Stimulated activated CD4-positive, alpha-beta T cell treated with anti-CD3 and anti-CD28 coated beads, Interleukin-1b, Interleukin-23, amount 100 ng/mL, for 1 hour (primary cell): ENCODE measurements at places on chromosomes 5 and 9.

DNA sequence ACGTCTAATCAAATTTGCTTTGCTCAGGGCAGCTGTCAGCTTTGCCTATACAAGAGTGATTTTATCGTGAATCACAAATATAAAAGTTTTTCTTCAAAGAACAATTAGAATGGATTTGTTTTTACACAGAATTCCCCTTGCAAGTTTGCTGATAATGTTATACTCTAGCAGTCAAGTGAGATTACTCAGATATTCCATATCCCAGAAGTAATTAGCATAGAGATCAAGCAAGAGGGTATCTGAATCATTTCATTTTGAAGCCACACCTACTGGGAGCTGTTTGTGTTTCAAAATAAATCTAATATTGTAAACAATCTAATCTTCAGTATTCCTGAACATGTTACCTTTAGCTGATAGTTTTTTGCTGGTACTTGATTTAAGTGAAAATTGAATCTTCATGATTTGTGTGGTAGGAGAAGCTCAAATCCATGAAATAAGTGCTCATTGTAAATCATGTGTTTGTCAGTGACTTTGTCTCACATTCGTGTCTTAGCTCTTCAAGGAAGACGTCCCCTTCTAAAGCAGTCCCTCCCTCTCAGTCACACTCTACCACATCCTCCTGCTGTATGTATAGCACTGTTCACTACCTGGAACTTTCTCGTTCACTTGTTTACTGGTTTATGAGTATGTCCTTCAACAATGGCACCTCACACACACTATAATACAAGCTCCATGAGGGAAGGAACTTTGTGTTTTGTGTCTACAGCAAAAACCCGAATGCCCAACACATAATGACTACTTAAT is 3.3 kb upstream of the TTC39B start:
- no peak for DNase-seq

DNA sequence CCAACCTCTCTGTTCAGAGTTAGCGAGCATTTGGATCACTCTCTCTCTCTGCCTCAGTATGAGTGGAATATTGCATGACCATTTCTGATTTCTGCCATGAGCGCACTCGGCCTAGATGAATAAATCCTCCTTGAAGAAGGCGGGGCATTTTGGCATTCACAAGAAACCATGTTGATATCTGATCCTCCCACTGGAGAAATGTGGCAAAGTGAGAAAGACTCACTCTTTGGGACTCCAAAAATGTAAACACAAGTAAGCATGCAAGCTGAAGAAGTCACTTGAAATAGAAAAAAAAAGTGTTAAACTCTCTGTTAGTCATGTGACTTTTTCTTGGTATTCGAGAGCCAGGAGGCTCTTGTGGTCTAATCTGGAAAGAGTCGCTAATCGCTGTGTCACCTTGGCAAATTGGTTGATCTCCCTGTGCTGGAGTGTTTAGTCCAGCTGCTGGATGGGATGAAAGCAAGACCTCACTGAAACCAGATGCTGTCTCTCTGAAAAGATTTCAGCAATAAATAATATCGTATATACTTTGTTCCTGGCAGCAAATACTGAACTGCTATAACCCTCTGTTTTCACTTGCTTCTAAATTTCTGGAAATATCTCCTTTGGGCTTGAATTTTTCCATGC is 95.5 kb downstream of the GHR start:
- no peak for DNase-seq

DNA sequence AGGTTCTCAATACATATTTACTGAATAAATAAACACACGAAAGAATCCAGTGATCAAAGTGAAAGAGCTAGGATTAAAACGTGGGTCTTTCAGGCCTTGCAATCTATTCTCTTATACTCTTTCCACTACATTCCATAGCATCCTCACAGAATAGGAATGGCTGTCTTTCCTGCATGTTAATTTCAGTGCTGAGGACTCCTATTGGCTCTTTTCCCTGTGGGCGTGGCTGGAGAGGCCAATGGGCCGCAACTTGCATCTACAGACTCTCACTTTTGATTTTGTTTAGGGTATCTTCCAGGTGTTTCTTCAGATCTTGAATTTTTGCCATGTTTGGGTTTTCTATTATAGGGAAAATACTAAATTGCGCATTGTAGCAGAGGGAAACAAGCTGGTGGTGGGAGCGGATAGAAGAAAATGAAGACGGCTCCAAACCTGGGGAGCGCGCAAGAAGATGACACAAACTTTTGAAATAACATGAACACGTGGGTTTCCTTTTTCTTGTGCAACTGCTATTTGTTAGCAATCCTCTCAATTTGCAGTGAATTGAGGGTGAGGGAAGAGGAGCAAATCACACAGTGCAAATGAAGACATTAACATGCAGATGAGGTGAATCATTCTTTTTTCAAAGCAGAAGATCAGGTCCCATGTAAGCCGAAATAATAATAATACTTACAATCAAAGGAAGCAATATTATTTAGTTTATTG is 93.9 kb downstream of the GCNT1 start:
- no peak for DNase-seq

DNA sequence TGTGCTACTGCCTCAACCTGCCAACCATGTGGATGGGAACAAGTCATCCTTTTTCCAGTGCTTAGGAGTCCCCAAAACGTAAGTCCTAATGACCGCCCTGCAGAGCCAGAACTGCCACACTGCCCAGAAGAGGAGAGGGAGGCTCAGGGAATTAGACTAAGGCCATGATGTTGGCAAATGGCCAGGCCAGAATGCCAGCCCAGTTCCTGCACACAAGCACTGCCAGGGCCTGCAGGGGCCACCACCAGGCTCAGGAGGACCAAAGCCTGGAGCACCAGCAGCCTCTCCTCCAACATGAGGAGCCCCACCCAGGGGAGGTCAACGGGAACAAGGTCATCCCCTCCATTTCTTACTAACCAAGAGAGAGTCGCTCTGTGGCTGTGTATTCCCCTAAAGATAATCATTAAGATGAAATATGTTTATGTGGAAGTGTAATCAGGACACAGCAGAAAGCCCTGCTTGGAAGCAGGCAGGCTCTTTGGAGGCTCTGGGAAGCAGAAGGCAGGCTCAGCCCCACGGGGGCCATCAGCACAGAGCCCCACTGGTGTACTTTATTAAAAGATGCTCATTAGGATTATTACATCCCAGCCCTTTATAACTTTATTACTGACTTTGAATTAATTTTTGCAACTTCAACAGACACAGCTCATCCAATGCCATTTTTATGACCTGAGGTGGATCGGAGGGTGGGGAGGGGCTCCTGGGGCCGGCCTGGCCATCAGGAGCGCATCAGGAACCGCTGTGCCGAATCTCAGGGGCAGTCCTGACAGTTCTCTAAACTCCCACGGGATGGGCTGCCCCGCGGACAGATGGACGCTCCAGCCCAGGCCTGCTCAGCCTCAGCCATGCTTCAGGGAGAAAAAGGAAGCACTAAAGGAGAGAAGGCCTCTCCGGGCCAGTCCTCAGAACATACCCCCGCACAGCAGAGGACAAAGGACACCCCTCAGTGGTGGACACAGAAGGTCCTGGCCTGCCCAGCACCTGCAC is 127.0 kb downstream of the ADAMTS2 start:
- no peak for DNase-seq

DNA sequence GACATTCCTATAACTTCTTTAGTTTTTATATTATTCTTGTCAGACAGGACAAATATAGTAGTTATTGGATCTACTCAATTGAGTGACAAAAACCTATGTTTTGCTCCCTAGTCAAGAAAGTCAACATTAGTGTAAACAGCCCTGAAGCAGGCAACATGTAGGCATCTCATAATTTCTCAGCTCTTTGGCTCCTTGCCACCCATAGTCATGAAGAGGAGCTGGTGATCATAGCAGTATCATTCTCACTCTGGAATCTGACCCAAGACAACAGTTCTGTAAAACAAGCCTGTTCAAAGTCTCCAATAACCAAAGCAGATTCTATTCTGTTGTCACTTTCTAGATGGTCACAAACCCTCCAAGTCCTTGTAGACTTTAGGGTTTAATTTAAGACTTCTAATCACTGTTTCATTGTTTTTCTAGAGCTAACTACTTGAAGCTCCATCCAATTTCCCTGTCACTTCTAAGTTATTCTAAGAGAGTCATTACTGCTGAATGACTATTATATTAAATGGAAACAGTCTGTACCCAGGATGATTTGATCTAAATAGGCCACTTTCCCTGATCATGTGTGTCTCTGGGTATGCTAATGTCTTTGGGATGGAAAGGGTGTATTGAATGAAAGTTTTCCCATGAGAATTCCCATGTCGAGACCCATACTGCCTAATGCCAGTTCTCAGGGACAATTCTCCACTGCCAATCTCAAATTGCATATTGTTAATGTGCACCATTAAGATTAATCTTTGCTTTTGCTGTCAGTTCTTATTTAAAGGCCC is 533.3 kb downstream of the ACTL7B start:
- DNase-seq = no peak

DNA sequence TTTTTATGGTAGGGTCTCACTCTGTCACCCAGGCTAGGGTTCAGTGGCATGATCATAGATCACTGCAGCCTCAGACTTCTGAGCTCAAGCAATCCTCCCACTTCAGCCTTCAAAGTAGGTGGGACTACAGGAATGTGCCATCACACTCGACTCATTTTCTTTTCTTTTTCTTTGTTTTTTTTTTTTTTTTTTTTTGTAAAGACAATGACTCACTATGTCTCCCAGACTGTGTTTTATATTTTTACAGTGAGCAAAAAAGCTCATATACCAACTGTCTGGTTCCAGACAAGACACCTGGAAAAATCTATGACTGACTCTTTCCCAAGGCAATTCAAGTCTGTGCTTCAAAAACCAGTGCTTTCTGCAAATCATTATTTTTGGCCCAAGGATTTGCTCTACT is 10.8 kb upstream of the FOXD1 start:
- no peak for DNase-seq

DNA sequence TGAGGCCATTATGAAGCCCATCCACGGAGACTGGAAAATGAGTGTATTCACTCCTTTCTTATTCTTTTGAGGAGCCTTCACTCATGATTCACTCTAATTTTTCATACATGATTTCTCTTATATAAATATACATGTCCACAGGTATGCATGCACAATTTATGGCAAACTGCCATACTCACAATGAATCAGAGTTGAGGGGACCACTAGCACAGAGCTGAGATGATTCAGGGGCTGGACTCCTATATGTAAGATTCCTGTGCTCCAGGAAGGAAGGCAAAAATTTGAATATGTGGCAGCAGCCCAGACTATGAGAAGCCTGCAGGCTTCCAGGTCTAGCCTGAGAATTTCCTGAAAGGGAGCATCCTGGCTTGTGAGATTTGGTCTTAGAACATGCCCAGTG is 484.6 kb downstream of the PRELID2 start:
- DNase-seq = no peak

- no peak for DNase-seq
Measured at GRCh38 chr9:19946441-19947109, 157.7 kb upstream of the SLC24A2 start.

- DNase-seq = no peak
Measured at GRCh38 chr9:137237759-137238726, 3.0 kb upstream of the TUBB4B start.

DNA sequence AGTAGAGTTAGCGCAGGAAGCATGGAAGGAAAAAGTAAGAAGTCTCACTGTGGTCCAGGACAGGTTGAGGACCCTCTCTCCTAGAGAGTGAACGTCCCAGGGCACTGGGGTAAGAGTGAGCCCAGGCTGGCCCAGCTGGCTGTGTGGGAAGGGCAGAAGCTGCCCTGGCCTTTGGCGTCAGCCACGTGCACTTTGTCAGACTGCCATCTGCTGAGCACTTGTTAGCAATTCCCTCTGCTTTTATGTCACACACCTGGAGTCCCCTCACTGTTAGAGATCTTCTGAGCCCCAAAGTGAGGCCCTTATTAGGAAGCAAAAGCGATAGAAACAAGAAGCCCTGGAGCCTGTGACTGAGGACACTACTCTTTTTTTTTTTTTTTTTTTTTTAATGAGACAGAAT is 79.1 kb downstream of the UGCG start:
- DNase-seq = no peak

DNA sequence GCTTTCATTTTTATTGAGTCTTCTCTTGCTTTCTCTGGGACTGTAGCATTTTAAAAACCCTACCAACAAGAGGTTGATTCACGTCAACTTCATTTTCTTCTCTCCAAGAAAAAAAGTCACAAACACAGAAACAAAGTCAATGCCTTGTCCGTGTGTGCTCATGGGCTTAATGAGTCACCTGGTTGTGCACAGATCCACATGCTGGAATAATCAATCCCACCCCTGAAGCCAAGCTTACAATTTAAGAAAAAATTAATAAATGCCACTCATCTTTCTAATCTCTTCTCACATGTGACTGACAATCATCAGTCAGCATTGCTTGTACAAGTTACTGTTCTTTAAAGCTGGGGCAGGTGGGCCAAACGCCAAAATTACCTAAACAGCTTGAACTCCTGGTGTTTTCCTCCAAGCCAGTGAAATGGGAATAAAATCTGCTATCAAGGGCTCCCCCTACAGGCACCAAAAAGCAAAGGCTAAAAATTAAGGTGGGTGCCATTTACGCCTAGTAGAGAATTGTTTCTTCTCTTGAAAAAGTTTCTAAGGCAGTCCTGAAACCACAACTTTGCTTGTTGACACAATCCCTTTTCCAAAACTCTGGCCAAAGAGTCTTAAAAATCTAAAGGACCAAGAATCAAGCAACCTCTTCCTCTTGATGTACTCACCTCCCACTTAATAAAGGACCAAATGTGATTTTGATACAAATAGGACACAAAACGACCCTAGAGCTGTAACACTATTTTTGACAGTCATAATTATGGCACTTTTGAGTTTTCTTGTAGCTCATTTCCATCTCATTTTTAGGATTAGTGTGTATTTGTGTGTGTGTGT is 21.3 kb downstream of the TRMO start:
- no peak for DNase-seq

GRCh38 chr5:66207800-66208561 is 63.9 kb downstream of the SREK1 start:
- no peak for DNase-seq

- DNase-seq = no peak
Measured at GRCh38 chr5:33425314-33425713, 15.5 kb upstream of the TARS1 start.

GRCh38 chr9:89603767-89604665 is 796 bp upstream of the GADD45G start:
- no peak for DNase-seq
